ENCODE measurements at places on chromosomes 13 and 19.

DNA sequence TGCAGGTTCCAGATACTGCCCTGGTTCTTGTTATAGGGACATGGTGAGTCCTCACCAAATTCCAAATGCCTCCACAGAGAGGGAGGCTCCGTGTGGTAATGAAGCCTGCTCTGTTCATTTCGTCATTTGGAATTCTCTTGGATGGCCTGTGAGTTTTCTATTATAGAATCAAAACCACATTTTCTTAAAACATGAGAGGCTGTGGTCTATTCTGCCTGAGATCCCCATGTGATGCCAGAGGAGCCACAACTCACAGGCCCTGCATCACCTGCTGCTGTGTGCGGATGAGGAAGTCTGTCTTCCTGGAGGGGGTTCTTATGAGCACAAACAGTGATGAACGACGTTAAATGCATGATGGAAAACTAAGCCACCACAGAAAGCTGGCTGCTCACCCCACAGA lies 264.4 kb downstream of the UQCRFS1 start:
- no peak for DNase-seq

DNA sequence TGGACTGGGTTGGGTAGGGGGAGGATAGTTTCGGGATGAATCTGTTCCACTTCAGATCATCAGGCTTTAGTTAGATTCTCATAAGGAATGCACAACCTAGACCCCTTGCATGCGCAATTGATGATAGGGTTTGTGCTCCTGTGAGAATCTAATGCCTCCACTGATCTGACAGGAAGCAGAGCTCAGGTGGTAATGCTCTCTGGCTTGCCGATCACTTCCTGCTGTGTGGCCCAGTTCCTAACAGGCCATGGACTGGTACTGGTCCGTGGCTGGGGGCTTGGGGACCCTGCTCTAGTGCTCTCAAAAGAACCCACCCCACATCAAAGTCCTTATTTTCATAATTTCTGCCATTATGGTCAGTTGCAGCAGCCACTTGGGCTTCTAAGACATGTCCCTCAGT lies 30.1 kb downstream of the DNAJC3 start:
- no peak for DNase-seq

- no peak for DNase-seq
These were observed 15.2 kb upstream of the SUPT20H start for GRCh38 chr13:37074703-37075102.

- no peak for DNase-seq
These were observed 11.7 kb upstream of the KL start for GRCh38 chr13:33004511-33004910.

GRCh38 chr13:19586904-19587634 lies 25.7 kb upstream of the TPTE2 start:
- no peak for DNase-seq

- DNase-seq, result no peak
These were observed 326.2 kb upstream of the GPC6 start for GRCh38 chr13:92900446-92900845.

DNA sequence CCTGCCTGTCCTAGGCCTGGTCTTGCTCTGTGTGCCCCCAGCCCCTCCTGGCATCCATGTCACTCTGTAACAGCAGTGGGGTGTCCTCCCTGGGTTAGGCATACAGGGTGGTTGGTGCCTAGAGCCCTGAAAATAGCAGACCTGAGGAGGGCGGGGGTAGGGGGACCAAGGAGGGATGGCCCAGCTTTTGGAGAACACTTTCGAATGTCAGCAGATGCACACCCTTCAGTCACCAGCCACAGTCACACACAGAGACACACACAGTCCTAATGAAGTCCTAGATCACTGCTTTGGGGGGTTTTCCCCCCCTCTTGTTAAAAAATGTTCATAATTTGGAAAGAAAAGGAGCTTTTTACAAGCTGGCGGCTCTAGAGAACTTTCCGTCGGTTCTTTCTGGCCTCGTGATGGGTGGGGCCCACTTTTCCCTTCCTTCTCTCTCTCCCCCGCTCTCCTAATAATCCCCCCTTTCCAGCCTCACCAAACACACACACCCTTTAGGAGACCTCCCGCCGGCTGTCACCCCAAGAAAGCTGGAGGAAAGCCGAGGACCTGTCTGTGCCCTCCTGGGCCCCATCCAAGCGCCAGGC lies 47.9 kb downstream of the LYL1 start:
- DNase-seq, result no peak

DNA sequence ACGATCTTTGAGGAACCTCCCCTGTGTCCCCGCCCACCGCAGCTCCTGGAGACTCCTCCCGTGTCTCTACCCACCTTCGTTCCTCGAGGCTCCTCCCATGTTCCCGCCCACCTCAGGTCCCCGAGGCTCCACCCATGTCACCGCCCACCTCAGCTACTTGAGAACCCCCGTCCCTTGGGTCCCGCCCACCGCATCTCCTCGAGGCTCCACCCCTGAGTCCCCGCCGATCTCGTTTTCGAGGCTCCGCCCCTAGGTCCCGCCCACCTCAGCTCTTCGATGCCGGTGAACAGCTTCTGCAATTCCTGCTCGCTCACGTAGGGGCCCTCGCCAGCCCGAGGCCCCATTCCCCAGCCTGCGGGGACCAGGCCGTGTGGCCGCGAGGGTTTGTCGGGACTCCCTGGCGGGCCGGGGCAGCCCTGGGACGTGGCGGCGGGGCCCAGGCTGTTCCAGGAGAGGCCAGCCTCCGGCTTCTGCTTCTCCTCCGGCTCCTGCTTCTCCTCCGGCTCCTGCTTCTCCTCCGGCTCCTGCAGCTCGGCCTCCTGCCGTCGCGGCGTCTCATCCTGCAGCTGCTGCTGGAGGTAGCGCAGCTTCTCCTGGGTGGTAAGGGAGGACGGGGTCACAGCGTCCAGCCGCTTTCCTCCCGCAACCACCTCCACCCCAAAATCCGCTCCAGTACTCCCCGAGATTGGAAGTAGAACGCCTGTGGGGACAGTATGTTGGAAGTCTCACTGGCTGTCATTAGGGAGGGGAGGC lies 16.7 kb downstream of the TSKS start:
- no peak for DNase-seq

DNA sequence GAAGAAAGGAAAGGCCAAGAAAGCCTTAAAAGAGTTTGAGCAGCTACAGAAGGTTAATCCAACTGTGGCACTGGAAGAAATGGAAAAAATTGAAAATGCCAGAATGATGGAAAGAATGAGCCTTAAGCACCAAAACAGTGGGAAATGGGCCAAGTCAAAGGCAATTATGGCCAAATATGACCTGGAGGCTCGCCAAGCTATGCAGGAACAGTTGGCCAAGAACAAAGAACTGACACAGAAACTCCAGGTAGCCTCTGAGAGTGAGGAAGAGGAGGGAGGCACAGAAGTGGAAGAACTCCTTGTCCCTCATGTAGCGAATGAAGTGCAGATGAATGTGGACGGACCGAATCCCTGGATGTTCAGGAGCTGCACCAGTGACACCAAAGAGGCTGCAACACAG lies 5.1 kb downstream of the UTP14C start:
- DNase-seq, result no peak

DNA sequence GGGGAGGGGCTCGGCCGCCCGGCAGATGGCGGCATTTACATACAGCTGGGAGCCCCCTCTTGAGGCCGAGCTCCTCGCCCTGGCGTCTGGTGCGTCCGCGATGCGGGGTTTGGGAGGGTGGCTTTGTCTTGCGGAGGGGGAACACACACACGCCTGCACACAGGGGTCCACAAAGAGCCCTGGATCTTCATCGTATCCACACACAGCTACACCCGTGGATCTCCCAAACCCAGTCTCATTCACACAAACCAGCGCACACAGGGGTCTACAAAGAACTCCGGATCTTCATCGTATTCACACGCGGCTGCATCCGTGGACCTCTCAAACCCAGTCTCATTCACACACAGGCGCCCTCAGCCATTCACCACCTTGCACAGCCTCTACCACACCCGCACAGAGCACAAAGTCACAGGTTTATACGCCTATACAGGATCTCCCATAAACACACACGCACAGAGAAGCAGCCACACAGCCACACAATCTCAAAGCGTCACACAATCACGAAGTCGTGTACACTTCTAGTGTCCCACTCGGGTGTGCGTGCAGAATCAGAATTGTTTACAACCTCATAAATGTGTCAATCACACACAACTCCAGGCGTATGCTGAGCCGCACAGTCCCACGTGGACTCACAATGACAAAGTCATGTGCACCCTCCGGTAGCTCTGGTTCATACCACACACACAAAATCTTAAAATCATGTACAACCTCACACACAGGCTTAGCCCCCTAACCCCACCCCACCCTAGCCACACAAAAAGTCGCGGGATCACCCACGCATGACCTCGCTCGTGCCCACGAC lies 550 bp upstream of the DLL3 start:
- no peak for DNase-seq
